HCT116 (cell line): ENCODE measurements at places on chromosomes 13 and 19. TPM values are rescaled to one million over a fixed set of nuclear protein-coding genes. Genes with fewer than 3 reads are reported as not detected.

The CPAMD8 gene
- total RNA-seq: 0.20 TPM

The SMARCA4 gene
- total RNA-seq: 116 TPM

The CGB5 gene
- not detected for total RNA-seq

The ZNF558 gene
- 34.2 TPM for total RNA-seq

The GRK1 gene
- total RNA-seq: not detected

The ATP8B3 gene
- total RNA-seq: 17.0 TPM

The COL5A3 gene
- total RNA-seq: 0.15 TPM

The ICAM4 gene
- total RNA-seq: not detected

The ZNF256 gene
- total RNA-seq: not detected

The S1PR5 gene
- total RNA-seq: 4.4 TPM

The SMAD9 gene
- total RNA-seq: 4.3 TPM

The ZNF491 gene
- total RNA-seq: not detected

The GPALPP1 gene
- 21.3 TPM for total RNA-seq

The PGLYRP1 gene
- total RNA-seq: not detected
